Bronchus fibroblast of lung (primary cell): ENCODE measurements at places on chromosomes 7 and 10. TPM values are rescaled to one million over a fixed set of nuclear protein-coding genes. Genes with fewer than 3 reads are reported as not detected.

GIMAP7 gene
- total RNA-seq: not detected in 2 replicates

CLDN3 gene
- total RNA-seq: not detected in 2 replicates

SORCS1 gene
- under 0.01 TPM in 1 of 2 replicates, not detected in the other for total RNA-seq

UBN2 gene
- 0.89 and 1.3 TPM in 2 replicates for total RNA-seq

KIF20B gene
- 14.7 and 21.7 TPM in 2 replicates for total RNA-seq

AIFM2 gene
- 6.1 and 6.5 TPM in 2 replicates for total RNA-seq

ZNF365 gene
- 0.74 and 0.84 TPM in 2 replicates for total RNA-seq

CFAP70 gene
- under 0.01 and 0.34 TPM in 2 replicates for total RNA-seq

MMP21 gene
- not detected in 2 replicates for total RNA-seq

POMZP3 gene
- 2.7 TPM in 2 replicates for total RNA-seq

SLC37A3 gene
- total RNA-seq: 23.2 and 29.1 TPM in 2 replicates

ZNF853 gene
- total RNA-seq: 4.0 and 4.8 TPM in 2 replicates

CYP26A1 gene
- not detected in 2 replicates for total RNA-seq

AASS gene
- total RNA-seq: 11.6 and 12.9 TPM in 2 replicates

TAS2R4 gene
- total RNA-seq: under 0.01 TPM in 1 of 2 replicates, not detected in the other

ZNF503 gene
- 13.4 and 17.0 TPM in 2 replicates for total RNA-seq

SEMA3C gene
- total RNA-seq: 78.6 and 99.4 TPM in 2 replicates

KLLN gene
- total RNA-seq: 0.30 and 0.34 TPM in 2 replicates

GIMAP2 gene
- 0.15 and 0.34 TPM in 2 replicates for total RNA-seq

RASA4B gene
- 0.50 and 0.59 TPM in 2 replicates for total RNA-seq

FAM25G gene
- total RNA-seq: not detected in 2 replicates

ANKRD7 gene
- 0.67 and 0.89 TPM in 2 replicates for total RNA-seq

STAG3 gene
- 0.84 and 1.8 TPM in 2 replicates for total RNA-seq

NME8 gene
- not detected in 2 replicates for total RNA-seq

PRLHR gene
- not detected in 2 replicates for total RNA-seq

TECPR1 gene
- total RNA-seq: 15.9 and 30.6 TPM in 2 replicates

KLF14 gene
- total RNA-seq: not detected in 2 replicates

OPN1SW gene
- total RNA-seq: not detected in 2 replicates

IFIT1B gene
- total RNA-seq: not detected in 2 replicates

CYP3A4 gene
- not detected in 2 replicates for total RNA-seq

TDRD1 gene
- not detected in 2 replicates for total RNA-seq

SRRM3 gene
- total RNA-seq: 1.3 and 1.8 TPM in 2 replicates
